Skeletal muscle cell (primary cell): ENCODE measurements at places on chromosomes 3 and 15.

GRCh38 chr3:62723166-62723913, 151.9 kb downstream of the CADPS start:
- no peak for DNase-seq

- no peak for DNase-seq
Observed at GRCh38 chr3:104582092-104582491, 784.6 kb upstream of the ALCAM start.

GRCh38 chr3:186254676-186255650, 107.1 kb downstream of the DGKG start:
- no peak for DNase-seq

- peak; percentile 100 for DNase-seq
Observed at GRCh38 chr3:111768571-111769100, 90.4 kb upstream of the PHLDB2 start.

- DNase-seq: peak; percentile 19
Observed at GRCh38 chr15:64619880-64620839, 155.2 kb downstream of the RBPMS2 start.

DNA sequence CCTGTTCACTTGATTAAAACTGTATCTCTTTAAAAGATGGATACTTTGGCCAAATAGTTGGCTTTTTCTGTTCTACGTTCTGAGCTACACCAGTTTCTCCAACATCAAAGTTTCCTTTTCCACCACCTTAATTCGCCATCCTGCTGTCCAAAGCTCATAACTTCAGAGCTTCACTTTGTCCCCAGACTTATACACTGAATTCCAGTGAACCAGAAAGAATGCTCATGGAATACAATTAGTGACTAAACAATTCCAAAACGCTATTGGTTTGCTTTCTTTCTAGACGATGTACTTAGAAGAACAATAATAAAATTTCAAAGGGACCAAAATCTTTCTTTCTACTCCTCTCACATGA, 23.2 kb downstream of the GPR15 start:
- DNase-seq: no peak

DNA sequence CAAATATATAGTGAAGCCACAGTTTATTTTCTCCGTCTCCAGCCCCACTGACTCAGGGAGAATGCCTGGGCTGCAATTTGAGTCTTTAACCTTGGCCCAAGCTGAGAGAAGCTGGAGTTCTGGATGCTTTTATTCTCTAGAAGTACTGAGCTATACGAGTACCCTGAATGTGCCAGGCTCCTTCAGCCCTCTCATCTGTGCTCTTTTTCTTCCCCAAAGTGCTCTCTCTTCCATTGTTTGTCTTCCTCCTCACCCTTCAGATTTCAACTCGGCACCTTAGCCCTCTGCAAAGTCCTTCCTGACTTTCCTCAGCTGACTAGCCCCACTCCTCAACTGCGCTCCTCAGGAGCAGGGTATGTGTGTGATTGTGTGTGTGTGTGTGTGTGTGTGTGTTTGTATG, 75.6 kb upstream of the AGBL1 start:
- DNase-seq: no peak

- DNase-seq: no peak
Observed at GRCh38 chr3:55296030-55296429, 191.1 kb downstream of the WNT5A start.

- DNase-seq: peak; percentile 66
Observed at GRCh38 chr3:51682079-51682478, 11.0 kb downstream of the TEX264 start.

GRCh38 chr3:113600418-113601182, 68.2 kb downstream of the SIDT1 start:
- DNase-seq: no peak

DNA sequence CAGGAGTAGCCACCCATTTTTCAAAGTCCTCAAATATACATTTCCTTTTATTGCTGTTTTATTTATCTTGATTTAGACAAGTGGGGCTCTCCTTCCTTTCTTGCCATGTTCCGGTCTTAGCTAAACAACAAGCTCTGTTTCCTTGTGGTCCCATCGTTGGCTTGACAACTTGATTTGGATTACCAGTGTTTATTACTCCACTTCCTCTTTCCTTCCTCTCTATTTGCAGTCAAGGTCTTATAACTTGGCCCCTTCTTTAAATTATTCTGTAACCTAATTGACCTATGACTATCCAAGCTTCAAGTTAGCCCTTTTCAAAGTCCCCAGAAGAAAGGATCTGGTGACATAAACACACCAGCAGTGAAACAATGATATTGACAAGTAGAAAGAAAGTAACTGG, 130.6 kb upstream of the STT3B start:
- no peak for DNase-seq

DNA sequence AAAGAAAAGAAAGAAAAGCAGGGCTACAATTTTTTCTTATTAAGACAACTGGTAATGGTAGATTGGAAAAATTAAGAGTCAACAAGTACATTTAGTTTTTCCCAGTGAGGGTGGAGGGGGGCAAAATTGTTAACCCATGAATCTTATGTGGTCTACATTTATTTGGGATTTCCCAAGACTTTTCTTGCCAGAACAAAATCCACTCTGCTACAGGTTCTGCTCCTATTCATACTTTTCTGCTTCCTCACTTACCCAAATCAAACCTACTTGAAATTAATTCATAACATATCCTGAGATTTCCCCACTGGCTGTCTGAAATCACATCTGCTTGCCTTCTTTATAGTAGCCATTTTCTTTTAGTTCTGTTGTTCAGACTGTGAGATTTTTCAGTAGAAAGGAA, 41.1 kb downstream of the VGLL3 start:
- DNase-seq: no peak

DNA sequence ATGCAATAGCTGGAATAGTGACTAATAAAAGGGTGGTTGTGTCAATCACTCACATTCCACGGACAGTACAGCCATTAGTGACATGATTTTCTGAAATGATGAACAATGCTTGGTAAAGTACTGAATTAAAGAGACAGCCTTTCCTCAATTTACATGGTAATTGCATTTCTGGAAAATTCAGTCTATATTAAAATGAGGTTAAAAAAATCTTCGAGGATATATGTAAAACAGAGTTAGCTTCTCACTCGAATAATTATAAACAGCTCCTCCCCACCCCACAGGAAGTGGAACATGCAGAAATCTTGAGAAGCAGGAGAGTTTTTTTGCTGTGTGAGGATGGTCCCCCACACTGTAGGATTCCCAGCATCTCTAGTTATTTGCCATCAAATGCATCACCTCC, 42.1 kb downstream of the SLC6A11 start:
- no peak for DNase-seq

DNA sequence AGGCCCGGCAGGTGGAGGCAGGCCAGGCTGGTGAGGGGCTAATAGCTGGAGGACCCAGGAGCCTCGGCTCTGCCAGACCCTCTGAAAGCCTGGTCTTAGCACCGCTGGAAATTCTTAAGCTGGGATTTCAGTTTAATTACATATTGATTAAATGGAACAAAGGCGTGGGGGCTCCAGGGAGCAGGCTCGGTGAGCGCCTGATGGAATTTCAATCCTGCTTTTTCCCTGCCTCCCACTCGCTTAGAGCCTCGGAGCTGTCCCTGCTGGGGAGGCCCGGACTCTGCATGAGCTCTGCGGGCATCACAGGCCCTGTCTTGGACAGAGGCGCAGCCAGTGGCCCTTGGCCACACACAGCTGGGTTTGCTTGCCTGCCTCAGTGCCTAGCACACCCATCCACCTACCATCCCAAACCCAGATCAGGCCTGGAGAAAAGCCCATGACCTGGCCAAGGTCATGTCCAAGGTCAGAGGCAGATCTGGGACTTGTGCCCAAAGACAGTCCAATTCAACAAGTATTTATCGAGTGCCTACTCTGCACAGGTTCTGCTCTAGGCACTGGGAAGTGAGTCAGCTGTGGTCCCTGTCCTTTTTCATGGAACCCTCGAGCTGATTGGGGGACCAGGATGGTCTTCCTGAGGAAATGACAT, 40.6 kb downstream of the LINGO1 start:
- DNase-seq: no peak

DNA sequence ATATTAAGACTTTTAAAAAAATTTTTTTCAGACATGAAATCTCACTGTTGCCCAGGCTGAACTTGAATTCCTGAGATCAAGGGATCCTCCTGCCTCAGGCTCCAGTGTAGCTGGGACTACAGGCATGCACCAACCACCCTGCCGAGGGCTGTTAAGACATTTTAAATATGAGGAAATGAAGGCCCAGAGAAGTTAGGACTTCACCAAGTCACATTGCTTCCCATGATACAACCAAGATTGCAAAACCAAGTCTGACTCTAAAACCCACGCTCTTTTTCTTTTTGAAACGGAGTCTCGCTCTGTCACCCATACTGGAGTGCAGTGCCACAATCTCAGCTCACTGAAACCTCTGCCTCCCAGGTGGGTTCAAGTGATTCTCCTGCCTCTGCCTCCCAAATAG, 28.0 kb downstream of the PTPN9 start:
- no peak for DNase-seq

DNA sequence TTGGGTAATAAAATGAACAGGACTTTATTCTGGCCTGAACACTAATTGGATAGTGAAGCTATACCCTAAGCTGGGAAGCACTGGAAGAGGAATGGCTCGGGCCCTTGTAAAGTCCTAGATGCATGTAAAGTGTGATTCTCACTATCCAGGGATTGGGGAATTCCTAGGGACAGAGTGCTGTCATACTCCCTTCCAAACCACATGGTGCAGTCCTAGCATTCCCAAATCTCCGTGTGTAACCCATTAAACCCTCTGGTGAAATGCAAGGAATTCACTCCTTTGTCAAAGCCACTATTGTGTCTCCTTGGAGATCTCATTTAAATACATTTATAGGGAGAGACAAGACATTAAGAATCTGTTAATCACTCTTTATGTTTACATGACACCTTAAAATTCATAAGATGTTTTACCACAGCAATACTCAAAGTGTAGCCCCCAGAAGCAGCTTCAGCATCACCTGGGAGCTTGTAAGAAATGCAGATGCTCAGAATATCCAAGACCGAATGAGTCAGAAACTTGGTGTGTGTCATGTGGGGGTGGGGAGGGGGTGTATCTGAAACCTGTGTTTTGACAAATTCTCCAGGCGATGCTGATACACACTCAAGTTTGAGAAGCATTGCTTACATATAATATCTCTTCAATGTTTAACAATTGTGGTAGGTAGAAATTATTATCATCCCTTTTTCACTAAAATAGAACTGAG, 121.8 kb upstream of the NPHP3 start:
- DNase-seq: no peak

GRCh38 chr3:19595884-19596283, 338.1 kb downstream of the EFHB start:
- DNase-seq: no peak

DNA sequence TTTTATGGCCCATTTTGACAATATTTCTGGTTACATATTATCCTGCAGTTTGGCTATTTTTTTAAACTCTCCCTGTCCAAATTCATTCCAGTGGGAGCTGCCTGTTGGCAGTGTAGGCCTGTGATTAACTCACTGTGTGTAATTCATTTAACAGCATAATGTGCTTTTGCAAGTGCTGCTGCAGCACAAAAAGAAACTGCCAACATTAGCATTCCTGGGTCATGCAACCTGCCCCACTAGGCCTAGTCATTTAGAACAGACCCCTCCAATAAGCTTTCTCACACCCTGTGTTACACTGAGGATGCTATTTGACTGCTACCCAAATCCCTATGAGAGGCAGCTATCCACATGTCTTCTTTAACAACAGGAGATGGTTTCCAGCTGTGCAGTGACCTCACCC, 251.2 kb upstream of the UBE2E2 start:
- DNase-seq: no peak

GRCh38 chr15:32124726-32125125, 94.4 kb downstream of the CHRNA7 start:
- DNase-seq: no peak

- DNase-seq: no peak
Observed at GRCh38 chr15:63051156-63052066, 8.9 kb downstream of the TPM1 start.

GRCh38 chr3:194472290-194472920, 14.4 kb downstream of the ATP13A3 start:
- DNase-seq: peak; percentile 56

- DNase-seq: no peak
Observed at GRCh38 chr15:41801185-41801584, 26.7 kb upstream of the JMJD7 start.

DNA sequence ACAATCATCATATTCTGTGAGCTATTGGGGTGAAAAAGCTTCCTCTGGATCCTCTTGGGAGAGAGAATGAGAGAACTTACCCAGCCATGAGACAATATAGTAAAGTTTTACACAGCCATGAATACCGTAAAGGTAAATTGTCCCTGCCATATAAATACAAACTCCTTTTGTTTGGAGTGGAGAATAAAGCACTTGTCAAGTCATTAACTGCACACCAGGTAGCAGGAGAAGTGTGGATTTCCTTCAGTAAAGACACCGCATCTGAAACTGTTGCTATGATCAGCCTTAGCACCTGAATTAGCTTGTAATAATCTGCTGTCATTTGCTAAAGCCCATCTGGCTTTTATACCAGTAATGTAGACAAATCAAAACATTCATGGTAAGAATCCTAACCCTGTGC, 336.6 kb upstream of the SLCO3A1 start:
- no peak for DNase-seq

- no peak for DNase-seq
Observed at GRCh38 chr3:49358884-49359225, 702 bp upstream of the GPX1 start.
